ENCODE measurements at places on chromosomes 7 and 10. TPM values are rescaled to one million over a fixed set of nuclear protein-coding genes. Genes with fewer than 3 reads are reported as not detected.

GRCh38 chr10:126940670-126941310, 35.6 kb downstream of the DOCK1 start:
- DNase-seq: no peak
- no peaks in the 10 kb centered on the region for H3K36me3 ChIP-seq
- no peaks in the 10 kb centered on the region for H3K27me3 ChIP-seq
- no peak overlapping the region for H3K4me3 ChIP-seq
- H3K4me1 ChIP-seq: peaks cover 3% of the 10 kb centered on the region

The ACTL6B gene
- total RNA-seq: not detected

GRCh38 chr7:151794508-151795167, 82.3 kb downstream of the PRKAG2 start:
- no peak overlapping the region for H3K4me3 ChIP-seq
- no peaks in the 10 kb centered on the region for H3K27me3 ChIP-seq
- H3K27ac ChIP-seq: no peak overlapping the region
- peaks cover 8% of the 10 kb centered on the region for H3K4me1 ChIP-seq
- no peak for DNase-seq

GRCh38 chr10:70566515-70567290, 35.8 kb downstream of the PRF1 start:
- no peak overlapping the region for H3K27ac ChIP-seq
- H3K4me1 ChIP-seq: no peaks in the 10 kb centered on the region
- no peaks in the 10 kb centered on the region for H3K27me3 ChIP-seq

DNA sequence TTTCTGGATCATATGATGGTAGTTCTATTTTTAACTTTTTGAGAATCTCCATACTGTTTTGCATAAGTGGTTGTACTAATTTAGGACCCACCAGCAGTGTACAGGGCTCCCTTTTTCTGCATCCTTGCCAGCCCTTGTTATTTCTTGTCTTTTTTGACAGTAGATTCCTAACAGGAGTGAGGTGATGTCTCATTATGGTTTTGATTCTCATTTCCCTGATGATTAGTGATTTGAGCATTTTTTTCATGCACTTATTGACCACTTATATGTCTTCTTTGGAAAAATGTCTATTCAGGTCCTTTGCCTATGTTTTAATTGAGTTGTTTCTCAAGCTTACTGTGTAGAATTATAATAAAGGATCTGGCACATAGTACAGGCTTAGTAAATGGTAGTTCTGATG, 238.8 kb upstream of the BMPER start:
- H3K27me3 ChIP-seq: no peaks in the 10 kb centered on the region
- no peaks in the 10 kb centered on the region for H3K4me1 ChIP-seq
- no peak overlapping the region for H3K4me3 ChIP-seq
- no peak overlapping the region for H3K27ac ChIP-seq
- no peaks in the 10 kb centered on the region for H3K36me3 ChIP-seq

DNA sequence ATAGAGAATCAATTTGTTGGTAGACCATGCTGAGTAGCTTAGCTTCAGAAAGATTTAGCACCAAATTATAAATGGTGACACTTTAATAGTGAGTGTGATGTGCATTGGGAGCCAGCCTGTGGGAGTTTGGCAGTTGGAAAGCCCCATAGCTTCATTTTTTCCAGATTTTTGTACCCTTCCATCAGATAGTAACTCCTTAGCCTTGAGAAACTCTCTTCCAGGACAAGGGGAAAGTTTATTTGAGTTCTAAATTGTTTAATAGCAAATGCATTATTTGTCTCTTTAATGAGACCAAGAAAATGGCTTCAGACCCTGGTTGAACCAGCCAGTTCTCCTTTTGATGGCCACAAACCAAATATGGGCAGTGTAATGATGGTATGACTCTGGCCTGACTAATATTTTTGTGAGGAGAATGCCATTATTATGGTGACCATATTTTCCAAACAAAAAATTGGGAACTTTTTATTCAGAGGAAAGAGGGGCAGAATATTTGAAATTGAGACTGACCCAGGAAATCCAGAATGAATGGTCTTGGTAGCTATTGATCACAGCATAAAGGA, 49.8 kb downstream of the PLCE1 start:
- H3K4me1 ChIP-seq: no peaks in the 10 kb centered on the region
- no peak overlapping the region for H3K27ac ChIP-seq
- H3K27me3 ChIP-seq: no peaks in the 10 kb centered on the region
- H3K4me3 ChIP-seq: no peak overlapping the region
- no peaks in the 10 kb centered on the region for H3K36me3 ChIP-seq

DNA sequence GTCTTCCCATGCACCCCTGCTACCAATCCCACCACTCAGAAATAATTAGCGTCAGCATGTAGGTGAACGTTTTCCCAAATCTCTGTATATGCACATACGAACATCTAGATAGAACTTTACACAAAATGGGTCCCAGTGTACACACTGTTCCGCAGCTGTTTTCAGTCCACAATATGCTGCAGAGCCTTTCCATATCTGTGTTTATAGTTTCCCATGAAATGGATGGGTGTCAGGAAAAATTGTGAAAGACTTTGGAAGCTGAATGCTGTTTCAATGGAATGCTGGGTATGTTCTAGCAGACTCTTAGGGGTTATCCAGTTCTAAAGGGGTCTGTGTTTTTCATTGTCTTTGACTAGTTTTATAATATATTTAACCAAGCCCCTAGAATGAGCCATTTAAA, 13.8 kb downstream of the GRK5 start:
- H3K27ac ChIP-seq: peak overlapping the region; percentile 86
- no peaks in the 10 kb centered on the region for H3K36me3 ChIP-seq
- H3K4me1 ChIP-seq: peaks cover 94% of the 10 kb centered on the region
- H3K27me3 ChIP-seq: no peaks in the 10 kb centered on the region
- peak overlapping the region; percentile 57 for H3K4me3 ChIP-seq

GRCh38 chr10:26386781-26387180, 51.4 kb upstream of the APBB1IP start:
- H3K4me3 ChIP-seq: no peak overlapping the region
- H3K27me3 ChIP-seq: no peaks in the 10 kb centered on the region
- H3K4me1 ChIP-seq: no peaks in the 10 kb centered on the region
- no peak overlapping the region for H3K27ac ChIP-seq

All from thoracic aorta (tissue), 2 donors.